ENCODE measurements at places on chromosomes 5 and 9.

DNA sequence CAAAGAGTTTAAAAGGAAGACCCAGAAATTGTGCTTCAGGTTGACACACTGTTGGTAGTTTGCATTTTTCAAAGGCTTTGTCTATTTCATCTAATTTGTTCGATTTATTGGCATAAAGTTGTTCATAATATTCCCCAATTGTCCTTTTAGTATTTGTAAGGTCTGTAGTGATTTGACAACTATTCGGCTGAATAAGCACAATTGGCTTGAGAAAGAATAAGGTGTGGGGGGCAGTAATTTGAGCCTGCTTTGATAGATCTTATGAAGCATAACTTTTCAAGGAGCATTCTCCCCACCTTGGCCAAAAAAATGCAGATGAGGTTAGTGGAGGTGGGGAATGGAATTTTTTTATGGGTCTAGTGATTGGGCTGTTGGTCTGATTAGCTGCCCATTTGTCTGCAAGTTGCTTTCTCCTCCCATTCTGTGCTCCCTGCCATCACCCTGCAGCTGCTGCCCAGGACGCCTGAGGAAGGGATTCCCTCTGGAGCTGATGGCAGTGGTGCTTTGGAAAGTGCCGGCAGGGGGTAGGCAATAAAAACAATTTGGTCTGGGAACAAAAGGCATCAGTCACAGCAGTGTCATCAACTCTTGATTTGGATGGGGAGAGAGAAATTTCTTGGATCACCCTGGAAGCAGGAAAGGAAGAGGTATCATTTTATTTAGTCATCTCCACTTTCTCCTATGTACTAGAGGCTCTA is 26.6 kb downstream of the WNT8A start:
- DNase-seq, result no peak

DNA sequence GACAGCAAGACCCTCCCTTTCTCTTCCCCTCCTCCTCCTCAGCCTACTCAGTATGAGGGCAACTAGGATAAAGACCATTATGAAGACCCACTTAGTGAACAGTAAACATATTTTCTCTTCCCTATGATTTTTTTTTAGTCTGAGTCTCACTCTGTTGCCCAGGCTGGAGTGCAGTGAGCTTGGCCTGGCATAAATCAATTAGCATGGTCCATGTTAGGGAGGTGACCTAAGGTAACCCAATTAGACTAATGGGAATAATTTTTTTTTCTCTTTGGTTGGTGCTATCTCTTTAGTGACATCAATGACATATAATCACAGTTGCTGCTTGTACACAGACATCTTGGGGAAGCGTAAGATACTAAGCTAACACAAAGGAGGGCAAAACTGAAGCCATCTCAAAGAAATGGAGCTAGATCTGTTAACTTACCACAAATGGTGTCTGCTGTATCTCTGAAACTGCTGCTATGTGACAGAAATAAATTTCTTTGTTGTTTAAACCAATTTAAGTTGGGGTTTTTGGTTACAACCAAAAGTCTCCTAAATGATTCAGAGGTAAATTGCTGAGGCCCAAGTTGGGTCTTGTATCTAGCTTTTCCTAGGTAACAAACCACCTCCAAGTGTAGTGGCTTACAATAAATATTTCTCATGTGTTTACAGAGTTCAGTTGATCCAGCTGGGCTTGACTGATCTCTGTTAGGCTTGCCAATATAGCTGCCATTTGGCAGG is 13.3 kb downstream of the PKD2L2 start:
- no peak for DNase-seq

DNA sequence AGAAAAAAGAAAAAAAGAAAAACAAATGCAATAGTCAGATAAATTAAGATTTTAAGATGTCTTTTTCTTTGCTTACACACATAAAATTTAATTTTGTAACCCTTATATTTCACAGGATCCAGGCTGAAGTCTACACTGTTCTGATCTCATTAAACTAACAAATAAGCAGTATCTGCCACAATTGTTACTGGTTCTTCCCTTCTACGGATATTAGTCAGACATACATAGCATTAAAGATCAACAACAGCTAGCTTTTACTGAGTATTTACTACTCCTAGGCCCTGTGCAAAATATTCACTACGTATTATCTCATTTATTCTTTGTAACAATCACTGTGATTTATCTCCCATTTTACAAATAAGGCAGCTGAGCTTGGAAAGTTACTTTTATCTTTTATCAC is 34.9 kb downstream of the GNAQ start:
- no peak for DNase-seq

DNA sequence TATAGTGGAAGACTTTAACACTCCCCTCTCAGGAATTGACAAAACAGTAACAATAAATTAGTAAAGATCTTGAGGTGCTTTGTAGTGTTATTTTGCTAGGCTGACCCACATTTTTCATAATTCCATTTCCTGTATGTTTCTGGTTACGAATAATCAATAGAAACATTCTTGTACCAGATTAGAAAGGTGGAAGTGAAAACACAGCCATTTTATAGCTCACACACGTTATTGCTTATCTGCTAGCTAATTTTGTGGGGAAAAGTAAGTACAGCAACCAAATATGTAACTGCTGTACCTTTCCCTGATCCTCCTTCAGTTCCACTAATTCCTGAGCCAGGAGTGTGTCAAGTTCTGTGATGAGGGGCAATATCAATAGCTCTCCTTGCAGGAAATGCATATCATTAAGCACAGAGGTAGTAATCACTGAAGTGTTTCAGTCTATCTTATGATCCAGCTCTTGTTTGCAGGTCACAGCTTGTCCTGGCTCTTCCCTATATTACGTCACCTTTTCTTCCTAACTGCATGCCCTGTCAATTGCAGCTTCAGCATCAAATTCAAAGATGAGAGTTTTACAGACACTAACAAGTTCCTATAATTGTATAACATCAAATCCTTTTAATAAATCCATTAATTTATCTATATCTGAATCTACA is 59.4 kb downstream of the MINAR2 start:
- DNase-seq, result no peak

GRCh38 chr9:21806644-21807043 is 4.2 kb downstream of the MTAP start:
- no peak for DNase-seq

DNA sequence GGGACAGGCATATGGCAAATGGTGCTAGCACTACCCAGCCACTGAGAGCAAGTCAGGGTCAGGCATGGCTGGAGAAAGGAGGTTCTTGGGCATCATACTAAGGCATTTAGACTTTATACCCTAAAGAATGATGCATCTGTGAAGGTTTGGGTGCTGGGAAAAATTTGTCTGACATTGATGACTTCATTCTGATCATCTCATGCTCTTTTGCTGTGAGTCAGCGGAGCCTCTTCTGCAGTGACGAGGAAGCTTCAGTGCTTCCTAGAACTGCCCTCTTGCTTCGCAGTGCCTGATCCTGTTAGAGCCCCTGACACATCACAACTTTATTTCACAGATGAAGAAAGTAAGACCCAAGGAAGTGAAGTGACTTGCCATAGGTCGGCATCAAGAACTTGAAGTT is 266.6 kb upstream of the GAS1 start:
- no peak for DNase-seq

- DNase-seq, result no peak
Measured at GRCh38 chr9:14068690-14069089, 245.3 kb downstream of the NFIB start.

GRCh38 chr5:152686931-152687330 is 281.9 kb upstream of the NMUR2 start:
- DNase-seq, result no peak

DNA sequence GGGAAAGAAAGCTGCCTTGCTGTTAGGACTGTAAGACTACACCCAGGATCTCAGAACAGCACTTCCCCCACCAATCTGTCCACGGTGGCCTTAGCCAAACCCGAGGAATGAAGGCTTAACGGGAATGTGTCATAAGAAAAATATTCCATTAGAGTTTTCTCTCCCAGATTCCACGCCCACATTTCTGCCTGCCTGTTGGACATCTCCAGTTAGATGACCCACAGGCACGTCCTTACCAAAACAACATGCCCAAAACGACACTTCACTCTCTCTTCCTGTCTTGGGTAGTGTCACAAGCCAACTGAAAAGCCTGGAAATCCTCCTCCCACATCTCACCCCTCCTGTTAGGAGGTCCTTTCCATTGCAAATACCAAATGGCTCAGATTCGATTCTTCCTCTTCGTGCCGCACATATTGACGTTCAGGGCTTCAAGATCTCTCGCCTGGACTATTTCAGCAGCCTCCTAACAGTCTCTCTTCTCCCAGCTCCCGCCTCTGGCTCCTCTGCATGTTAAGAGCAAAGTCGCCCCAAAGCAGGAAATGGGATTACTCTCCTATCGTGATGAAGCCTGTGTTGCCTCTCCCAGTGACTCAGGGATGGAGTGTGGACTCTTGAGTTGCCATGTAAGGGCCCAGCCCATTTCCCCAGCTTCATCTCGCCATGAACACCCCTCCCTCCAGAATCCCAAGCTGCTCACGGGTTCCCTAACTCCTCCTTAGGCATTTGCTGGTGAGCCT is 159.3 kb downstream of the NR3C1 start:
- no peak for DNase-seq

All from activated CD4-positive, alpha-beta T cell treated with anti-CD3 and anti-CD28 coated beads, Interleukin-2, amount 50 U/mL, for 4 hours (primary cell).